ENCODE measurements at places on chromosomes 4 and X.
A peak's percentile ranks its signal among the peaks of the same experiment; 100 is the strongest.

GRCh38 chrX:149370097-149370496, 135.0 kb downstream of the IDS start:
- DNase-seq, result no peak

GRCh38 chr4:1310796-1311631, 21.3 kb downstream of the MAEA start:
- DNase-seq, result no peak

DNA sequence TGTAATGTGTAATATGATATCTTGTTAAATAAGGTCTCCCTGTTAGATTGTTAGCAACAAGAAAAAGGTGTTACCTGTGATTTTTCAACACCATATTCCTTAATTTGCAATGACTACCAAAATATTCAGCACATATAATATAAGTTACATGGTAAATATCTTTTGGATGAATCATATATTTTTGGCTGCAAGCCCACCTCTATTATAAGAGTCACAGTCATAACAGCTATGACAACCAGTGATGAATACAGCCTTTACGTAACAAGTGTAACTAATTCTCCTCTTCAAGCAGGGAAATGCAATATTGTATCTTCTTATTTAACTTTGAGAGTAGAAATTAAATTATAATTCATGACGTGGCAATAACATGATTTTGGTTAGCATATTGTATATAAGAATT, 187.0 kb downstream of the NLGN4X start:
- no peak for DNase-seq

DNA sequence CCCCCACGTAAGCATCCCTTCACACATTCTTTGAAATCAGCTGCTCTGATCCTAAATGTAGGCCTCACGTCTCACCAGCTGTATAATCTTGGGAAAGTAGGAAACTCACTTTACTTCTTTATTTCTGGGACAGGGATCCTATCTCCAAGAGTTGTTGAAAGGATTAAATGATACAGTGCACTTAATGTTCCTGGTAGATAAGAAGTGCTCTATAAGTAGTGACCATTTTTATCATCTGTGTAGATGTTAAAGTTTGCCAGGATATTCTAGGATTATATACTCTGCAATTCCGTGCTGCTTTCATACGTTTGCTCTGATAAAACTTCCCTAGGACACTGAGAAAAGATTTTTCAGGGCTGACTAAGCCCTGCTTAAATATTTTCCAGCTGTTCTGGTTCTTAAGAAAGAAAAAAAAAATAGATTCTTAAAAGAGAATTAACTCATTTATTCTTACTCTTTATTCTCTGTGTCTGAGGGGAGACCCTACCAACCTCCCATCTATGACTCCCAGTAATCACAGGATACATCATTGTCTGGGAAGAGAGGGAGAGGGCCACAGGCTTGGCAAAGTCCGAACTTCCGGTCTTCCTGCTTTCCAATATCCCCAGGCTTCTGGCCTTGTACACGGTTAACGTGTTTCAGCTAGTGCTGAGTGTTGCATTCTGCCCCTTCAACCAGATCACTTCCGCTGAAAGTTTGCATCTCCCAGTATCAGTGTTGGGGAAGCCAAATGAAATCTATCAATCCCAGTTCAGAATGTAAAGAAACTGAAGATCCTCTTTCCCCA, 269.2 kb downstream of the TRIML1 start:
- DNase-seq, result no peak

GRCh38 chr4:148025981-148026380, 294.1 kb downstream of the ARHGAP10 start:
- DNase-seq, result no peak

DNA sequence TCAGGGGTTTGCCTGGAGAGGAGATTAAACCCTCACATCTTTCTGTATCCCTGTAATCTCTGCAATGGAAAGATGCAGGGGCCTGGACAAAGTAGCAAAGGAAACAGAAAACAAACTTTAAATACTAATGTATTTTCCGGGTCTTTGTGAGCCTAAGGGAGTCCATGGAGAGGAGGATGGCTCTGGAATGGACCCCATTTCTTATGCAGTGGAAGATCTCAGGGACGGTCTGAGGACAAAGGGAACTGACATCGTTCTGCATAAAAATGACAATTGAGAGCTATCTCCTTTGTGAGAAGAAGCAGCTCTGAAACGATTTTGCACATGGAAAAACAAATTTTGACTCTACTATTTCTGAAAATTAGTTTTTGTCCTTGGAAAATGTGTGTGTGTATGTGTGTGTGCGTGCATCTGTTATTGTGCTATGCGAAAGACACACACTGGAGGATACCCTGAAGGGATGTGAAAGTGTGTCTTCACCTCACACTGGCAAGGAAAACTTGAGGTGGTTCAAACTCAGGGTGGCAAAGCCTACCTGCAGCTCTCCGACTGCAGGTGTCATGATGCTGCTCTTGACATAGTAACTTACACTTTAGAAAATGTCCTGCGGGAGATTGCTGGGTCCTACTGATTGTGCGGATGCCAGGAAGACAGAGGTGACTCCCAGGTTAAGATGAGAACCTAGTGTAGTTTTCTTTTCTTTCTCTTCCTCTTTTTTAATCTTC, 126.4 kb upstream of the JADE1 start:
- no peak for DNase-seq

DNA sequence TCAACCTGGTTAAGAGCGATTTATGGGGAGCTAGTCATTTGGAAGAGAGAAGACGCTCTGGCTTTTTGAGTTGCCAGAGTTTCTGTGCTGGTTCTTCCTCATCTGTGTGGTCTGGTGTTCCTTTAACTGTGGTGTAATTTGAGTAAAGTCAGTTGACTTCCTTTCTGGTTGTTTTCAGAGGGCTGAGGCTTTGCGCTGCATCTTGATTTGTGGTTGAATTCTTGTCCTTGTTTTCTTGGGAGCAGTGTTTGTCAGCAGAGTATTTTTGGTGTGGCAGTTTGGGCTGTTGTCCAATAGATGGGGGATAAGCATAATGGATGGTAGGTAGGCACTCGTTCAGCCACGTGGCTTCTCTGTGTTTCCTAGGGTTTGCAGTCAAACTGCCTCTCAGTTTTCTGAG, 2143.2 kb upstream of the TENM3 start:
- no peak for DNase-seq

DNA sequence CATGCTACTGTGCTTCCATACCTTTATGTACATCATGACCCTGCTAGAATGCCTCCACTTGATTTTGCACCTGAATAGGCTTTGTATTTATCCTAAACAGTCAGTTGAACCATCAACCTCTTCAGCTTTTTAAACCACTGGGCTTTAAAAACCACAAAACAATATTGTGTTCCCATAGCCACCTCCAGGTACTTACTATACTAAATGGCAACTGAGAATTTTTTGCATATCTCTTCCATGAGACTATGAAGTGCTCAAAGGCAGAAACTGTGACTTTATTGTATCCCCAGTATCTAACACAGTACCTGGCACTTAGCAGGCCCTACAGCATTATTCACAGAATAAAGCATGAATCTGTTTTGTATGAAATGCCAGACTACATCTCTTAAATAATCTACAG, 39.7 kb downstream of the ANAPC10 start:
- DNase-seq, result no peak

DNA sequence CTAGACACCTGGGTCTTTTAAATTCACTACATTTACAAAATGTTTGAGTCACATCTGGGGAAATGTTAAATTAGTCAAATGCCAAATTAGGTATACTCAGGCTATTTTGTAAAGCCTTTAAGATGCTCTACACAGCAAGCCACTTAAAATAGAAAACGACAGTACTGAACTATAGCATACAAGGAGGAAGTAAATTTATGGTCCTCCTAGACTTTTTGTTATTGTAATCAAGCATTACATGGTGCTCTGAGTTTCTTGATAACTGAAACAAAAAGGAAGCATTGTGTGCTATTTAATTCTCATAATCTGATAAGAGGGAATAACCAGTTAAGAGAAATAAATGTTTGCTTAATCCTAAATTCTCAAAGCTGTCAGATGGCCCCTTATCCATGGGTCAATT, 46.2 kb downstream of the SLC9A7 start:
- no peak for DNase-seq

- no peak for DNase-seq
Measured at GRCh38 chr4:25658357-25658771, 2.7 kb downstream of the SLC34A2 start.

- no peak for DNase-seq
Measured at GRCh38 chrX:71367396-71367795, 1.2 kb downstream of the TAF1 start.

DNA sequence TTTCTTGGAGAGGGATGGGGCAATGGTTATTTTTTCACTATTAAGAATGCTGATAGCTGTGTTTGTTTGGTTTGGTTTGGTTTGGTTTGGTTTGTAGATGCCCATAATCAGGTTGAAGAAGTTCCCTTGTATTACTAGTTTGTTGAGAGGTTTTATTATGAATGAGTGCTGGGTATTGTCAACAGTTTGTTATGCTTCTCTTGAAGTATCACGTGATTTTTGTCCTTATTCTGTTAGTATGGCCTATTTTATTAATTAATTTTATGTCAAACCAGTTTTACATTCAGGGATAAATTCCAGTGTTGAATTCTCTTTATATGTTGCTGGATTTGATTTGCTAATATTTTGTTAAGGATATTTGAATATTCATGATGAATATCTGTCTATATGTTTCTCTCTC, 449.8 kb upstream of the NWD2 start:
- DNase-seq, result no peak

GRCh38 chrX:15619053-15619755, 18.4 kb upstream of the ACE2 start:
- no peak for DNase-seq

DNA sequence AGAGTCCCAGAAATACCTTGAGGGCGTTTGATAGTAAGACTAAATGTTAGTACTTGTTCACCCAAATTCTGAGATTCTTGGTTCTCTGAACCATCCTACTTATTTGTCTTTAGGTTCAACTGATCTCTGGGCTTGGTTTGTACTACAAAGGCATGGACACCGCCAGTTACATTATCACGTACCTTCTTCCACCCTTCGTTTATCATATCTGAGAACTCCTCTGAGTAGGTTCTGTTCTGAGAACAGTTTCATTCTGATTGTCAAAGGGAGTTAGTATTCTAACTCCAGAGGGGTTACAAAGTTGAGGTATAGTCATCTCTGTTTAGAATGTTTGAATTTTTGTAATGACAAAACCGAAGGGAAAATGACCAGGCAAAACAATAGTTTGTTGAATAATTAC, 19.3 kb downstream of the ZFX start:
- no peak for DNase-seq

- no peak for DNase-seq
Measured at GRCh38 chrX:110852180-110852579, 56.6 kb upstream of the CHRDL1 start.

GRCh38 chr4:167826281-167826680, 266.1 kb upstream of the ANXA10 start:
- no peak for DNase-seq

- DNase-seq, result no peak
Measured at GRCh38 chr4:181646864-181647263, 596.3 kb upstream of the TENM3 start.

GRCh38 chr4:155658681-155659064, 8.0 kb upstream of the GUCY1A1 start:
- DNase-seq, result no peak

DNA sequence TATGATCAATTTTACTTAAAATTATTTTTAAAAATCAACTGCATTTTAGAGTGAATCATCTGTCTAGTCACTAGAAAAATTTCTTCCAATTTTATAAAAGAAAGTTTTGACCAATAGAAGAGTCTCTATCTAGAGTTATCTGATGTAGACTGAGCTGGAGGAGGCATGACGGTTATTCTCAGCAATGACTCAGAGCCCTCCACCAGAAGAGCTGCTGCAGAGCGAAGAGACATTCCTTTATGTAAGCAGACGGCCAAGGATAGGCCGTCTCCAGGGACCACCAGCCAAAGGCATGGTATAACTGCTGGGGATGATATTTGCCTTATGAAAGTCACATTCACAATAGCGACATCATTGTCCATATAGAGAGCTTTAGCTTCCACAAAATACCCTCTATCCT, 23.0 kb downstream of the LDB2 start:
- DNase-seq, result no peak

DNA sequence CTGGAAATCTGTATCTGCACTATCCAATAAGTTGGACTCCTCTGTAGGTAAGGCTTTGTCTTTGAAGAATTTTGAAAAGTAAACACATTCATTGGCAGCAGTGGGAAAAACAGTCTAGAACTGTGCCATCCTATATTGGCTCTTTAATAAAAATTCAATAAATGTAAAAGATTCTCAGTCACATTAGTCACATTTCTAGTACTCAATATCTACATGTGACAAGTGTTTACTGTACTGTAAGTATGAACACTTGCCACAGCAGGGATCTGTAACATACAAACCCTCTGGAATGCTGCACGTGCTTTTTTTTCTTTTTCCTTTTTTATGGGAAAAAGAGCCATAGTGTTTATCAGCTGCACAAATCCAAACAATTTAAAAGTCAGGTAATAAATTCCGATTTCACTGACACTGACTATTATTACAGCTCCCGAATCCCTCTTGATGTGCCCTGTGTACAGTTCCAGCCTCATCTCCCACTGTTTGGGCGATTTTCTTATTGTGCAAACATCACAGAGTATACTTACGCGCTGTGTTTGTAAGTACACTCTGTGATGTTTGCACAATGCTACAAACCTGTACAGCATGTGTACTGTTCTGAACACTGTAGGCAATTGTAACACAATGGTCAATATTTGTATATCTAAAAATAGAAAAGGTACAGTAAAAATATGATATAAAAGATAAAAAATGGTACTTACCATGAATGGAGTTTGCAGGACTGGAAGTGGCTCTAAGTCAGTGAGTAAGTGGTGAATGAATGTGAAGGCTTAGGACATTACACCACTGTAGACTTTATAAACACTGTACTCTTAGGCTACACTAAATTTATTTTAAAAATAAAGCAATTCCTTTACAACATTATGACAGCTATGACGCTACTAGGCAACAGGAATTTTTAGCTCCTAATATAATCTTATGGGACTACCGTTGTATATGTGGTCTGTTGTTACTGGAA, 8.7 kb downstream of the PYURF start:
- no peak for DNase-seq

GRCh38 chr4:7377223-7377865, 57.4 kb downstream of the PSAPL1 start:
- DNase-seq, result no peak

GRCh38 chr4:173185847-173186510, 17.4 kb downstream of the GALNT7 start:
- DNase-seq, result no peak

GRCh38 chrX:110759785-110760184, 35.8 kb downstream of the CHRDL1 start:
- DNase-seq, result no peak

DNA sequence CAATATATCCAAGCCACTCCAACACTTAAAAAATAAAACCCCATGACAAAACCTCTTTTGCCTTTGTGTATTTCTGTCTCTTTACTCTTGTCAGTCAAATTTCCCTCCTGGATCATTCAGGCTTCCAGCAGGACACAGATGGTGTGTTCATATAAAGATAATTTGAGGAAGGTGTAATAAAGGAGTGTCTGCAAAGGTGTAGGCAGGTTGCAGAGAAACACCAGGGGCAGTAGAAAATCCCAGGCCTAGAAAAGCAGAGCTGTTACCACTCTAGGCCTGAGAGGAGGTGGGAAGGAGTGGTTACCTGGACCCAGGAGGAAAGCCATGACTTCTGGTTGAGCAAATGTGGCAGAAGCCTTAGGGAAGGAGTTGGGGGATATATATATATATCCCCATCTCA, 28.8 kb downstream of the CHRNA9 start:
- DNase-seq, result no peak

GRCh38 chr4:16227462-16227868, 1.2 kb upstream of the TAPT1 start:
- DNase-seq, result peak; percentile 47

- DNase-seq, result no peak
Measured at GRCh38 chr4:123299212-123299691, 97.3 kb upstream of the SPRY1 start.

GRCh38 chr4:4618847-4619246, 77.0 kb upstream of the STX18 start:
- no peak for DNase-seq
